ENCODE measurements at places on chromosomes 6 and 20.

GRCh38 chr6:29965563-29965872 lies 23.2 kb downstream of the HLA-A start:
- no peaks in the 10 kb centered on the region for H3K36me3 ChIP-seq
- peak overlapping the region; percentile 33 for H3K4me3 ChIP-seq
- H3K27ac ChIP-seq: peak overlapping the region; percentile 90
- peaks cover 6% of the 10 kb centered on the region for H3K27me3 ChIP-seq
- DNase-seq: no peak

GRCh38 chr6:193773-194310 lies 98.4 kb upstream of the DUSP22 start:
- H3K36me3 ChIP-seq: no peaks in the 10 kb centered on the region
- H3K4me3 ChIP-seq: no peak overlapping the region
- no peaks in the 10 kb centered on the region for H3K4me1 ChIP-seq
- no peak for DNase-seq
- H3K27me3 ChIP-seq: peaks cover 10% of the 10 kb centered on the region

- peaks cover 4% of the 10 kb centered on the region for H3K27me3 ChIP-seq
- no peaks in the 10 kb centered on the region for H3K36me3 ChIP-seq
- peak; percentile 33 for DNase-seq
- no peak overlapping the region for H3K4me3 ChIP-seq
- H3K27ac ChIP-seq: no peak overlapping the region
Measured at GRCh38 chr6:170175644-170176135, 115.2 kb downstream of the DLL1 start.

DNA sequence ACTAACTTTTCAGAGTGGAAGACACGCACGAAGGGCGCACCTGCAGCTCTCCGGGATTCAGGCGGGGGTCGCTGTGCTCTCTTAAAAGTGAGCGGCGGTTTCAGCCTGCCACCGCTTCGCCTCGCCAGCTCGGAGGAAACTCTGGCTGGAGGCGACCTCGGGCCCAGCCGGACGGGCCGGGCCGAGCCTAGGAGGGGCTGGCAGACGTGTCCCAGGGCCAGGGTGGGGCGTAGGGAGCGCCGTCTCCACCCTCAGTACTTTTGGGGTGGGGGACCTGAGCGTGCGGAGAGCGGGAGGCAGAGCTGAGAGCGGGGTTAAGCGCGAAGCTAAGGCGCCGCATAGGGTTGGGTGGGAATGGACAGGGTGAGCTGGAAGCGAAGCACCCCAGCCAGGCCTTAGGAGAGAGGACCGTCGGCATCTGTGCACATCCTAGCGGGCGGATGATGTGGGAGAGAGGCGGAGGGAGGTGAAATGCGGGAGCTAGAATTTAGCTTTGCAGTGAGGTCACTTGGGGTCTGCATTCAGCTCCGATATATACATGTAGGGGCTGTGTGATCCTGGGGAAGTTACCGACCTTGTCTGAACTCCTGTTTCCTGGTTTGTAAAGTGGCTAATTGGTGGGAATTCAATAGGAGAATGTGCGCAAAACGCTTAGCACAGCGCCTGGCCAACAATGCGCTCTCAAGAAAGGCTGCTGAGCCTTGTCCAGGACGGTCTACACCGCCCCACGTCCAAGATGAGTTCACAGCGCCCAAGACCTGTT lies 6.5 kb upstream of the TFAP2A start:
- peak overlapping the region; percentile 98 for H3K4me3 ChIP-seq
- H3K4me1 ChIP-seq: peaks cover 64% of the 10 kb centered on the region
- H3K27me3 ChIP-seq: peaks cover 94% of the 10 kb centered on the region
- DNase-seq: peak; percentile 57

DNA sequence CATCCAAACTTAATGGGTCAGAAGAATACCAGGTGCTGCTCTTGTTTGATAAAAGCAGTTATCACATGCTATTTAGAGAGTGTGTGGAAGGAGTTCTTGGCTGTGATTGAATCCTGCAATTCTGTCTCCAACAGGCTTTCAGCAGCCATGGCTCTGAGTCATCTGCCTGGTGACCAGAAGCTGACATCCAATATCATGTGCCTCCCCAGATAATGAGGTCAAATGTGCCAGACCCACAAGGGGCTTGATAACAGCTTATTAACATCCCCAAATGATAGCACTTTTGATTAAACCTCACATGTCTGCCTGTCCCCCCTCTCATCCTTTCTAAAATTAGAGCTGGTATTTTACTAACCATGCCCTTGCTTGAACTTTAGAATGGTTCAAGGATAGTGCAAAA lies 175.7 kb upstream of the PLN start:
- DNase-seq: no peak
- H3K27me3 ChIP-seq: no peaks in the 10 kb centered on the region
- no peak overlapping the region for H3K4me3 ChIP-seq
- no peaks in the 10 kb centered on the region for H3K36me3 ChIP-seq
- no peak overlapping the region for H3K27ac ChIP-seq
- H3K4me1 ChIP-seq: no peaks in the 10 kb centered on the region

GRCh38 chr6:54291738-54292137 lies 16.5 kb upstream of the TINAG start:
- H3K4me1 ChIP-seq: peaks cover 8% of the 10 kb centered on the region
- H3K36me3 ChIP-seq: no peaks in the 10 kb centered on the region
- no peak overlapping the region for H3K4me3 ChIP-seq
- H3K27ac ChIP-seq: no peak overlapping the region
- DNase-seq: no peak
- H3K27me3 ChIP-seq: no peaks in the 10 kb centered on the region

DNA sequence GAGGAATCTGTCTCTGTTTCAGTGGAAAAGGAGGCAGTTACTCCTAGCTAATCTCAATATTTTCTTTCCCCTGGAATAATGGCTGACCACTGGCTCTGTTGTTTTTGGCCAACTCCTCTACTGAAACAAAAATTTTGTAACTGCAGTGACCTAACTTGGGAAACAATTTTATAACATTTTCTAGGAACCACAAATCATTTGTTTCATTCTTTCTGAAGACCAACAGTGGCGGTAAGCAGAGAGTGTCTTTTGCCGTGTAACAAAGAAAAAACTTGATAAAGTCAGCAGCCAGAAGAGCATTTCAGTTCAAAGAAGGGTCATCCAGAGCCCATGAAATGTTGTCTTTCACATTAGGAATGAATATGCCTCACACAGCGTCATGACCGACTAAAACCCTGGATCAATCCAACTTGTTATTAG lies 11.8 kb upstream of the BFSP1 start:
- peak overlapping the region; percentile 89 for H3K27ac ChIP-seq
- no peaks in the 10 kb centered on the region for H3K27me3 ChIP-seq
- no peaks in the 10 kb centered on the region for H3K36me3 ChIP-seq

DNA sequence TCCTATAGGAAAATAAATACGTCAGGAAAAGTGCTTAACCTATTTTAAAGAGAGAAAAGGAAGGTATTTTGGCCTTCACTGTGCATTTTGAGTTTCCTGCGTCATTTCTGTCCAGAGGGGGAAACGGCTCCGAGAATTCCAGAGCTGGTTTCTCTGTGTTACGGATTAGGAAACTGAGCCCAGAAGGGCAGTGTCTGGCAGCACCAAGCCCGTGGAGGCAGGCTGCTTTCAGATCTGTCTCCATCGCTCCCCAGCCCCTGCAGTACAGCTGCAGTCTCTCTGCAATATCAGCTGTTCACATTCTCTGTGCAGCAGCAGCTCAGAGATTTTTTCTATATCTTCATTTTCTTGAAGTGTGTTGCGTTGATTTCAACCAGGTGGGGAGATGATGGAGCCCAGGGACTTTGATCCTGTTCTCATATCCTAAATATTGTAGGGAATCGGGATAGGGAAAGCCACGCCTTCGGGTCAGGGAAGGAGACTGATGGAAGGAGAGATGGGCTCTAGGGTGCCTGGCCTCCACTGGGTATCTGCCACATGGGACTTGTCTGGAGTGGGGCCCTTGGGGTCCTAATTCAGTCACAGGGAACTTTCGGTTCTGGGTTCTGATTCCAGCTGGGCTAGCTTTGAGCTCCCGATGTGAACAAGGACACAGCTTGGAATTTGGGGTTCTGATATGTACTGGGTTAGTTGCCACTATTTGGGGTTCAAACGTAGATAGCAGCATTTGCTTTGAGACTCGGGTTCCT lies 2.8 kb downstream of the ANKRD60 start:
- DNase-seq: no peak
- no peak overlapping the region for H3K27ac ChIP-seq
- H3K4me3 ChIP-seq: no peak overlapping the region
- peaks cover 97% of the 10 kb centered on the region for H3K27me3 ChIP-seq
- H3K4me1 ChIP-seq: peaks cover 20% of the 10 kb centered on the region

- no peak overlapping the region for H3K4me3 ChIP-seq
- H3K36me3 ChIP-seq: peaks cover 2% of the 10 kb centered on the region
- H3K27ac ChIP-seq: peak overlapping the region; percentile 35
- H3K27me3 ChIP-seq: no peaks in the 10 kb centered on the region
- H3K4me1 ChIP-seq: peaks cover 61% of the 10 kb centered on the region
- DNase-seq: no peak
Measured at GRCh38 chr6:139152088-139152891, 17.4 kb downstream of the HECA start.

DNA sequence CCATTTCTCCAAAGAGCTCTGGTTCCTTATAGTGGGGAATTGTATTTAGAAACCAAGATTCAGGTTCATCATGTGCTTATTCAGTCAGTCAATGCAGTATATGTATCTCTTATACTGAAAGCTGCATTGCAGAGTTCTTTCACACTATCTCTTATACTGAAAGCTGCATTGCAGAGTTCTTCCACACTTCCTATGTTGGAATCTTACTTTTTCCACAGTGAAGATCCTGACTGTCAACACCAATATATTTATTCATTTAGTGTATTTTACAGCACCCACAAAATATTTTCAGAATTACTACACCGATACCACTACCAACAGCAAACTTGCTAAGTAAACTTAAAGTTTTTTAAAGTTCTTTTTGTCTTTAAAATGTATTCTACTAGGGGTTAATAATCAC lies 349.3 kb upstream of the MMS22L start:
- H3K27me3 ChIP-seq: no peaks in the 10 kb centered on the region
- H3K27ac ChIP-seq: peak overlapping the region; percentile 64
- no peak overlapping the region for H3K4me3 ChIP-seq
- H3K36me3 ChIP-seq: peaks cover 4% of the 10 kb centered on the region
- H3K4me1 ChIP-seq: peaks cover 33% of the 10 kb centered on the region

DNA sequence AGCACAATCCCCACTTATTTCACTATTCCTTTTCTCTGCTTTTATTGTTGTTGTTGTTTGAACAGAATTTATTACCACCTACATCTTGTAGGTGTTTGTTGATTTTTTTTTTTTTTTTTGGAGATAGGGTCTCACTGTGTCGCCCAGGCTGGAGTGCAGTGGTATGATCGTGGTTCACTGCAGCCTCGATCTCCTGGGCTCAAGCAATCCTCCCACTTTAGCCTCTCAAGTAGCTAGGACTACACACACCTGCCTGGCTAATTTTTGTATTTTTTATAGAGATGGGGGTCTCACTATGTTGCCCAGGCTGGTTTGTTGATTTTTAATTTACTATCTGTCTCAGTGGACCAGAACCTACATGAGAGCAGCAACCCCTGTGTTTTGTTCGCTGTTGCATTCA lies 3.6 kb downstream of the ZSCAN12 start:
- no peak overlapping the region for H3K27ac ChIP-seq
- peaks cover 47% of the 10 kb centered on the region for H3K4me1 ChIP-seq
- H3K4me3 ChIP-seq: no peak overlapping the region
- H3K36me3 ChIP-seq: peaks cover 33% of the 10 kb centered on the region
- no peak for DNase-seq

GRCh38 chr6:142570221-142570671 lies 268.4 kb downstream of the ADGRG6 start:
- peaks cover 44% of the 10 kb centered on the region for H3K4me1 ChIP-seq
- H3K27me3 ChIP-seq: no peaks in the 10 kb centered on the region
- H3K36me3 ChIP-seq: peaks cover 9% of the 10 kb centered on the region
- peak overlapping the region; percentile 92 for H3K27ac ChIP-seq
- no peak overlapping the region for H3K4me3 ChIP-seq

DNA sequence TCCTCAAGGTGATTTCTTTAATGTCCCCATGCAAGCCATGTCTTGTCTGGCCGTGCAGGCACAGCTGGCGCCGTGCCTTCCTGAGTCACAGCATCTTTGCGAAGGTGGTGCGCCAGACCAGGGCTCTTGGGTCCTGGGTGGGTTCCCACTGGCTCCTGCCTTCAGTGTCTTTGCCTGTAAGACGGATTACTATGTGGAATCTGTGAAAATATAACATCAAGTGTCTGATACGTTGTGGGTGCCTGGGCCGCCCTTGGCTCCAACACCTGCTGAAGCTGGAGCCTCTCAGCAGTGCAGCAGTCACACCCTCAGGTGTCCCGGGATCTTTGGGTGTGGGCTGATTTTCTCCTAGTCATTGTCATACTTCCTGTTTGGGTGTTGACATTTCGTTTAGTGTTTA lies 3.2 kb downstream of the OSBPL2 start:
- H3K4me3 ChIP-seq: no peak overlapping the region
- no peak overlapping the region for H3K27ac ChIP-seq
- peaks cover 7% of the 10 kb centered on the region for H3K36me3 ChIP-seq
- H3K4me1 ChIP-seq: peaks cover 15% of the 10 kb centered on the region
- no peaks in the 10 kb centered on the region for H3K27me3 ChIP-seq
- DNase-seq: no peak

DNA sequence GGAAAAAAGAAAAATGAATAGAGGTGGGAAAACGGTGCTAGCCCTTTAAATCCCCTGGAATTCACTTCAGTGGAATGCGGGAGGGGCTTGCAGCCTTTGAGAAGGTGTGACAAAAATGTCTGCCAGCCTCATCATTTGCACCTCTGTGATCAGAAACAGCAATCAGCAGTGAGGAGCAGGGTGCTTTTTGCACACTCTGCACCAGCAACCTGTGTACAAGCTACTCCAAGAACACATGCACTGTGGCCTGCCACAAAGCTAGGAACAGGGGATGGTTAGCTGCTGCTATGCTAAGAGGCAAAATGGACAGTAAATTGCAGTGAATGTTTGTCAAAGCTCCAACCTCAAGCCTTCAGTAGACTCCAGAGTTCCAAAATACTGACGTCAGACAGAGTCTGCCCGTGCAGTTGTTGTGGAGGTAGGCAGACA lies 29.7 kb downstream of the GINS1 start:
- H3K27ac ChIP-seq: peak overlapping the region; percentile 91
- no peak overlapping the region for H3K4me3 ChIP-seq
- peaks cover 15% of the 10 kb centered on the region for H3K4me1 ChIP-seq
- DNase-seq: no peak
- H3K27me3 ChIP-seq: no peaks in the 10 kb centered on the region

DNA sequence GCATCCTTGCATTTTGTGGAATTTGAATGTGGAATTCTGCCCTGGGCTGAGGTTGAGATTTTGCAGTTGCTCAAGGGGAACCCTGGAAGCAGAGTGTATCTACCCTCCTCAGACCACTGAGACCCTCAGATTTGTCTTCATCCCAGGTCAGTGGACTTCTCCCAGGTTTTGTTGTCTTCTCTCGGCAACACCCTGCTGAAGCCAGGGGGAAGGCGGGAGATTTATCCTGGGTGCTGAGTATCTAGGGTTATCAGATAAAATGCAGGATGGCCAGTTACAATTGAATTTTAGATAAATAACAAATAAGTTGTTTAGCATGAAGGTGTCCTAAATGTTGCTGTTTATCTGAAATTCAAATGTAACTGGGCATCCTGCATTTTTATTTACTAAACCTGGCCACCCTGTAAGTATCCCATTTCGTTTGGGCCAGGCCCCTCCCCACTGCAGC lies 43.0 kb downstream of the FGD2 start:
- H3K27me3 ChIP-seq: no peaks in the 10 kb centered on the region
- no peaks in the 10 kb centered on the region for H3K36me3 ChIP-seq
- no peak overlapping the region for H3K4me3 ChIP-seq
- H3K27ac ChIP-seq: no peak overlapping the region
- peaks cover 7% of the 10 kb centered on the region for H3K4me1 ChIP-seq
- no peak for DNase-seq
